ENCODE measurements at places on chromosomes 5 and 9. TPM values are rescaled to one million over a fixed set of nuclear protein-coding genes. Genes with fewer than 3 reads are reported as not detected.

The ANKRD34B gene
- 0.29 TPM for total RNA-seq

The CBY3 gene
- not detected for total RNA-seq

The FAM78A gene
- not detected for total RNA-seq

The CRHBP gene
- total RNA-seq: not detected

The LCN15 gene
- not detected for total RNA-seq

The ENG gene
- total RNA-seq: 0.32 TPM

The ST6GALNAC4 gene
- total RNA-seq: 11.8 TPM

The DBH gene
- not detected for total RNA-seq

The TLE1 gene
- total RNA-seq: 46.1 TPM
